Stimulated activated CD8-positive, alpha-beta memory T cell treated with anti-CD3 and anti-CD28 coated beads, Interleukin-2, amount 100 ng/mL, for 1 hour (primary cell): ENCODE measurements at places on chromosomes 3 and 15.

- DNase-seq = no peak
Observed at GRCh38 chr3:12489832-12490231, 5.6 kb downstream of the TSEN2 start.

- no peak for DNase-seq
Observed at GRCh38 chr3:179794355-179794754, 141.5 kb downstream of the USP13 start.

- DNase-seq = no peak
Observed at GRCh38 chr3:5213574-5213966, 26.1 kb downstream of the EDEM1 start.

DNA sequence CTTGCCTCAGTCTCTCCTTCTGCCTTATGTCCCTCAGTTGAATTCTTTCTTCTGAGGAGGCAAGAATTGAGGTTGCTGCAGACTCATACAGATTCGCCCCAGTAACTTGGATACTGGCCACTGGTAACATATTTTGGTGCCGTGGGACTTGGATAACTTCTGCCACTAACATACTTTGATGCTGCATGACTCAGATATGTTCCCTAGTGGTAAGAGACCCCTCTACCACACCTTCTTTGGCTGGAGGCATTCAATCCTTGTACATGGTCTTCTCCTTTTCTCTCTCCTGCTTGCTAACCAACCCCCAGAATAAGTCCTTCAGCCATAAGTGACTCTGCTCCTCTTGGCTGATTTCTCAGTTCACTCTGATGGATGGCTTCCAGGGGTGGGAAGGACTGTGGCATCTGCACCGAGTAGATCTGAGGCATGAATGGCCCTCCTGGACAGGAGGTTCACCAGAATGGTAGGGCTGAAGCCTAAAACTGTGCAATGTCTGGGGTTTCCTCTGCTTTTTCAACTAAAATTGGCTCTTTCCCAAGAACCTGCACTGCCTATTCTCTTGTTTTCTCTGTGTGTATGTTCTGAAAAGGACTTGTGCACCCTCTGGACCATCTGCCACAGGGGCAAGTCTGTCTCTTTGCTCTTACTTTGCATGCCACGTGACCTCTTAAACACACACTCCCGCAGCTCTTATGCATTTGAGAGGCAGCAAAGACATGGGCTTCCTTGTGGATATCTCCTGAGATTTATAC is 55.5 kb upstream of the FSTL1 start:
- DNase-seq = no peak

- no peak for DNase-seq
Observed at GRCh38 chr3:153078826-153079225, 83.2 kb upstream of the RAP2B start.

GRCh38 chr15:48385031-48385830 is 54.0 kb downstream of the DUT start:
- DNase-seq = no peak

GRCh38 chr3:174020156-174020555 is 622.6 kb downstream of the NLGN1 start:
- no peak for DNase-seq

DNA sequence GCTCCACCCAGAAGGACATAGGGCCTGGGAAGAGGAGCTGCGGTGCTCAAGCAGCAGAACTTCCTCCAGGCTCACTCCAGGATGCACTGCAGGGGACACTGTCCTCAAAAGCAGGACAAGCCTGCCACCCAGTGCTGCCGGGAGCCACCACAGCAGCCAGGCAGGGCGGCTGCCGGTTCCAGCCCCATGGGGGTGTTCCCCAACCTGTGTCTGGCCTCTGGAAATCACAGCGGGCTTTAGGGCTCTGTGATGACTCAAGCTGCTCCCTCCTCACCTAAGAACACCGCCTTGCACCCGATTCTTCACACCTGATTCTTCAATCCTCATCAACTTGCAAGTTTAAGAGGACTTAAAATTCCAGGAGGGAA is 71.9 kb upstream of the SLC6A11 start:
- DNase-seq = no peak

DNA sequence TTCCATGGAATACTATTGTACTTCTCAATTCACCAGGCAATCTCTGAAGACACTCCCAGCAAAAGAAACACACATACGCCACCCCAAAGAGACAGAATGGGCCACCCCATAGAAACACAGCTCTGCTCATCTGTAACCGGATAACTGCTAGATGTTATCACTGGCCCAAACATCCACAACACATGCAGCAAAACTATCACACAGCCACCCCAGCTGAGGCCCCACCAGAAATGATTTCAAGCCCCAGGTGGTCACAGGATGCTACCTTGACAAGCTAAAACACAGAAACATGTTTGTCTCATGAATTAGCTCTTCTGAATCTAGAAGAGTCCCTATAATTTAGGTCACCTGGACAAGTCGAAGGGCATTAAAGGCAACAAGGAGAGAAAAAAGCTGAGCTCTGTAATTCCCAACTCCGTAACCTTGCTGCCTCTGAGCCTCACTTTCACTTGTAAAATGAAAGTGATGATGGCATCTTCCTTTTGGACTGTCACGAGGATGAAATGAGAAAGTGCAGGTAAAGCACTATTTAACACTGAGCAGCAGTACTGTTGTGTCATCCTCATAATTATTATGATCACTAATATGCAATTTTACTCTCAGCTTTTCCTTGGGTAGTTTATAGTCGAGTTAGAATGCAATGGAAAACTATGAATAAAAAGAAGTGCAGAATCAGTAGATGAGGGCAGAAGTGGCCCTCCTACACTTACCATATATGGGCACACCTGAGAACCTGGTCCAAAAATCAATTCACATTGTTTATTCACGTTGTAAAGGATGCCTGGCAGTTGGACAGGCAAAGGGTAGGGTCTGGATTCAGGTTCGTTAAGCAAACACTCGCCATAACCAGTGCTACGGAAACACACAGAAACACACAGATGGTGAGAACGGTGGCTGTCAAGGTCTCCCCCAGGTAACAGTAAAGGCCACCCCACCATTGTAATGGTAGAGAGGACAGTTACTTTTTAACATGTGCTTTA is 38.6 kb downstream of the ADAMTS9 start:
- DNase-seq = no peak

- DNase-seq = peak; percentile 2
Observed at GRCh38 chr3:149971403-149972075, 844 bp upstream of the PFN2 start.

- no peak for DNase-seq
Observed at GRCh38 chr3:195159814-195160165, 111.2 kb downstream of the XXYLT1 start.

DNA sequence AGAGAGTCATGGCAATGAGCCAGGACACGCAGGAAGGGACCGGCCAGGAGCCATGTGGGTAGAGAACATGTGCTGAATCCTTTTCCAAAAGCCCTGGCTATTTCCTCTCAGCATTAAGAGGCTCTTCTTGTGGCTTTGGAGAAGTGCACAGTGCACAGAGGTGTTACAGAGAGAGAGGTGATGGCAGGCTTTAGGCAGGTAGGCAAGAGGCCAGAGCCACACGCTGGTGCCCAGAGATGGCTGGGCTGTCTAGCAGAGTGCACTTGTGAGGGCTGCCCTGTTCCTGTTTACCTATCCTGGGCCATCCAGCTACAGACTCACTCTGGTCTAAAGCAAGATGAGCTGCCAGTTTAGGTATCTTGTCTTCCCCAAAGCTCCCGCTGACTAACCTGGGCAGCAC is 402.6 kb downstream of the OCA2 start:
- no peak for DNase-seq

- DNase-seq = no peak
Observed at GRCh38 chr3:172042136-172042662, 2.8 kb downstream of the FNDC3B start.

DNA sequence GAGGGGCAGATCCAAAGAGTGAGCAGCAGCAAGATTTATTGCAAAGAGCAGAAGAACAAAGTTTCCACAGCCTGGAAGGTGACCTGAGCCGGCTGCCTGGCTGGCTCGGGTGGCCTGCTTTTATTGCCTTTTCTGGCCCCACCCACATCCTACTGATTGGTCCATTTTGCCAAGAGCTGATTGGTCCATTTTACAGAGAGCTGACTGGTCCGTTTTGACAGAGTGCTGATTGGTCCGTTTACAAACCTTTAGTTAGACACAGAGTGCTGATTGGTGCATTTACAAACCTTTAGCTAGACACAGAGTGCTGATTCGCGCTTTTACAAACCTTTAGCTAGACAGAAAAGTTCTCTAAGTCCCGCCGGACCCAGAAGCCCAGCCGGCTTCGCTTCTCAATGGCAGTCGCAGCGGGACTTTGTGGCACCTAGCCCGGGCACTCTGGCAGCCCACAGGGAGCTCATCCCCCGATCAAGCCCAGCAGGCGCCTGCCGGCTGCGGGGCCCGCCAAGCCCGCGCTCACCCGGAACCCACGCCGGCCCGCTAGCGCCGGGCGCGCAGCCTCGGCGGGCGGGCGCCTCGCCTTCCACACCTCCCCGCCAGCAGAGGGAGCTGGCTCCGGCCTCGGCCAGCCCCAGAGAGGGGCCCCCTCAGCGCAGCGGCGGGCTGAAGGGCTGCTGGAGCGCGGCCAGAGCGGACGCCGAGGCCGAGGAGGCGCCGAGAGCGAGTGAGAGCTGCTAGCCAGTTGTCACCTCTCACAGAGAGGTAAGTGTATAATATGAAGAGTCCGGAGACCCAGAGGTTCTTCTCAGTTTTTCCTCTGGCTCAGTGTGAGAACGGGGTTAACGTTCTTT is 339.2 kb downstream of the CHL1 start:
- DNase-seq = no peak

DNA sequence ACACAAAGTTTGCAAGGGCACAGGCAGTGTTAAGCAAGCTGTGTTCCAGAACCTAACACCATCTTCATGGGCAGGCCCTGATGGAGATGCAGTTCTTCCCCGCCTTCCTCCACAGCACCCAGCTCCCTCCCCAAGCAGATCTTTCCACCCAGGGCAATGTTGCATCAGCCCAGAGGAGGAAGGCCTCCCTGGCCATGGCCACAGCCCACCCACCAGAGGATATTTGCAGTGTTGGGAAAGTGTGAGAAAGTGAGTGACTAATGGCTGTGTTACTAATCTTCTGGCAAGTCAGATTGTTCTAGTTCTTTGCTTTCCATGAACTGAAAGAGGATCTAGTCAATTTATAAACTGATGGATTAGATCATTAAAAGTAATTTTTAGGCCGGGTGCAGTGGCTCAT is 42.0 kb upstream of the ATP10A start:
- DNase-seq = no peak

DNA sequence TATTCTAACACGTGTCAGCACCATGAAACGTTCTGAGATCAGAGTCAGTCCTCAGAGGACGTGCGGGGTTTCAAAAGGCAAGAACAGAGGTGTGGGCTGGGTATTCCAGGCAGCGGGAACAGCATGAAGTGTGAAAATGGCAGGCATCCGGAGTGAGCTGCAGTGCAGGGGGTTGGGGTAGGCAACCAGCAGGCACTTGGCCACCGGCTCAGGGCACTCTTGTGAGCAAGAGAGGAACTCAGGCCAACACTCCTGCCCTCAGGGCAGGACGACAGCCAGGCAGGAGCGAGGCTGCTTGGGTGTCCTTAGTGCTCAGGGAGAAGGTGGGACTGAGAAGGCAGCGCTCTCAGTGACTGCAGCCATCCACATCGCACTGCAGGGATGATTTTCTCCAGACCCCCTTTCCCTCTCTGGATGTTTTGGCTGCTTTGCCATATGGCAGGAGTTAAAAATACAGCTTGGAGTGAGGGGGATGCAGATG is 151.1 kb downstream of the NUP210 start:
- no peak for DNase-seq

DNA sequence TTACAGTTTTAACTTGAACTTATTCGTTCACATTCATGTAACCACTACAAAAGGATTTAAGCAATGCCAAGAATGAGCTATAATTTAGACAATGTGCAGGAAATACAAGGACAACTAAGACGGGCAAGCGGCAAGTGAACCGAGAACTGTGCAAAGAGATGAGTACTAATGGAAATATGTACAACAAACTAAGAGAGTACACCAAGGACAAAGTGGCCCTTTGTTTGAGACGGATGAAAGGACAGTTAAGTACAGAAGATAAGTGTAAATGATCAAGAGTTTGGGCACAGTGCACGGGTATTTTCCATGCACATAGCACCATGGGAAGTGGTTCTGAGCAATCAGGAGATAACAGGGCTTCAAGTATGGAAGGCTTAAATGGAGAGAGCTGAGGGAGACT is 281.7 kb downstream of the ROBO2 start:
- DNase-seq = no peak

GRCh38 chr3:161576714-161577510 is 80.3 kb downstream of the OTOL1 start:
- DNase-seq = no peak

GRCh38 chr3:74268753-74269152 is 345.7 kb downstream of the CNTN3 start:
- no peak for DNase-seq

DNA sequence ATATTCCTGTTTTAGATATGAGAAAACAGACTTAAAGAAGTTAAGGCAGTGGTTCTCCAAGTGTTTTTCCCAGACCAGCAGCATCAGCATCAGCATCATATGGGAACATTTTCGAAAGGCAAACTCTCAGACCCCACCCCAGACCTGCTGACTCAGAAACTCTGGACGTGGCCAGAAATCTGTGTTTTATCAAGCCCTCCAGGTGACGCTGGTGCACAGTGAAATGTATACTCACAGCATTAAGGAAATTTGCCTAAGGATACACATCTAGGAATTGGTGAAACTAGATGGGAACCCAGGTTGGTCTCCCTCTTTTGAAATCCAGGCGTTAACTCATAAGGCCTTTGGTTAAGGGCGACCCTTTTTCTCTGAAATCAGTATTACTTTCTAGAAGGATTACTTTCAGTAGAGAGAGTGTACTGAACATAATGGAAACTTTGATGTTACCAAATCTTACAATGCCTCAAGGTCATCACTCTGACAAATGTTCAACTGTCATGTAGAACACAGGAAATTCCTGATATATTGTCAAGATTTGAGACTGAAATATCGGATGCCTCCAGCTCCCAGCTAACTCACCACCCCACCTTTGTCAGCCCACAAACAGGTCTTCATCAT is 910.2 kb downstream of the ROBO1 start:
- no peak for DNase-seq

DNA sequence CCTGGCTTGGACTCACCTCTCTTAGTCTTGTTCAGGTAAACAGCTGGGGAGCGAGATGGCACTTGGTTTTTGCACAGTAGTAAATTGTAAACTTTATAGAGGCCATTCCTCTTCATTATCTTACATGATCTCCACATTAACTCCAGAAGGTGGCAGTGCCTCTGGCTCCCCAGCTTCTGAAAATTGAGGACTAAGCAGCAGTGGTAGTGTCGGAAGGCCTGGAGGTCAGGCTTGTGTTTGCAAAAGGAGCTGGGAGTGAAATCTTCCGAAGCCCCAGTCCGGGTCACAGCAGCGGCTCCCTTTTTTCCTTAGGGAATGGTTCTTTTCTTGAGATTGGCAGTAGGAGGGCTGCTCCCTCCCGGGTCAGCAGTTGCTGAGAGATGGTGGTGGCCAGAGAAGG is 85.7 kb downstream of the FNDC3B start:
- no peak for DNase-seq

GRCh38 chr3:29683018-29683993 is 402.4 kb downstream of the RBMS3 start:
- DNase-seq = no peak
